ENCODE measurements at places on chromosomes 3 and 15.

DNA sequence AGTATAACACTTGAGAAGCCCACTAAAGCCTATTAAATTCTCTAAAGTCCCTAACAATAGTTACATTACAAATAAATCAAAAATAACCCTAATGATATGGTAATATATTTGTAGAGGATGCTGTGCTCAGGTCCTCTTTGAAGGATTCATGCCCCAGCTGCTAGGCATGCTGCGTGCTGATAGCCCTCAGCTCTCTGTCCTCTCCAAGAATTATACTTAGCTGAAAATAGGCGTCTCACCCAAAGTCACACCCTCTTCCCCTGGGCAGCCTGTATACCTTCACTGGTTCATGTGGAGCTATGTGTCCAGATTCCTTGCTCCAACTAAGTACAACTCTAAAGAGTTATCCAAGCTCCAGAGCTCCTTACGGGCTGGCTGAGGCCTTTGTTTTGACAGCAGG, 312.5 kb upstream of the ZNF385D start:
- DNase-seq, result no peak

DNA sequence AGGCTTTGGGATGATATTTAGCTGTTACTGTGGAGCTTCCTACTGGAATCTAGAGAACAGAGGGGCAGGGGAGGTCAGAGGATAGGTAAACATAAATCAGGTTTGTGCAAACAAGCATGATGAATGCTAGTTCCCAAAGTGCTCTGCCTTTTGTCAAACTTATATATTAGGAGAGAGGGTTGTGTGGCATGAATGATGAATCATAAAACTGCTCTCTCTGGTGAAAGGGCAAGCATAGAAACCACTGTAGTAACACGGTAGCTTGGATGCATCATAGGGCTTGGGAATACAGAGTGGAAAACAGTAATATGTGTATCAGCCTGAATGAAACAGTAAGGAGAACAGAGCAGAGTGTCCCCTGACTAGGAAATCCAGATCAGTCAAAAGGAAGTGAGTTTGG, 486.7 kb downstream of the IL5RA start:
- DNase-seq, result no peak

DNA sequence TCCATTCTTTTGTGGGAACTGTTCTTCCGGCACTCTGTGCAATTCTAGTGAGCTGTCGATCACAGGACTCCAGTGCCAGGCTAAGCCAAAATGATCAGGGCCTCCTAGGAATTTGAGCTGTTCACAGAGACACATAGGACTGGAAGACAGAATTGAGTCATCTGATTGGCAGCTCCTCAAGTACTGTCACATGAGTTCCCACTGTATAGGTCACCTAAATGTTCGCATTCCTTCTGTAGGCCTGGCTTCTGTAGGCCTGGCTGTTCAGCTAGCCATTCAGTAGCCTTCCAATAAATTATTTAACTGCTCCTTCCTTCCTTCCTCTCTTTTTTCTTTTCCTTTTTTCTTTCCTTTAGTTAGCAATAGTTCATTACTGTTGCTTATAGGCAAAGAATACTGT, 4.3 kb downstream of the PROS1 start:
- no peak for DNase-seq

DNA sequence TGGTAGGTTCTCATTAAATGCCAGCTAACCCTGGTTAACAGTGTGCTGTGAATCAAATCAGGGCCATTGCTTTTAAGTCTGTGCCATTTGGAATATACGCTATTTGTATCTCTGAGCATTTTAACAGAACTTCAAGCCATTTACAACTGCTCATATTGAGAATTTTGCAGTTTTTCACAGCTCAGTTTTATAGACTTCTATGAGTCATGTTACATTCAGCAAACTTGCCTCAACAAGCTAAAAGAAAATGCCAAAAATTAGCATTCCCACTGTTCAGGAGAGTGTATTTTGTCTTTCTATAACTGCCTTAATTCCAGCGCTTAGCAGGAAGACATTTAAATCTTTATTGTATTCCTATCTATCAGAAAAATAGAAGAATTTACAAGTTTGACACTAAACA, 196.4 kb downstream of the GBE1 start:
- no peak for DNase-seq

GRCh38 chr15:87681104-87681503, 575.4 kb downstream of the NTRK3 start:
- no peak for DNase-seq

- no peak for DNase-seq
These were observed 944 bp downstream of the SLITRK3 start for GRCh38 chr3:165195241-165195639.

- no peak for DNase-seq
These were observed 749.7 kb upstream of the ARPP21 start for GRCh38 chr3:34889641-34890040.

DNA sequence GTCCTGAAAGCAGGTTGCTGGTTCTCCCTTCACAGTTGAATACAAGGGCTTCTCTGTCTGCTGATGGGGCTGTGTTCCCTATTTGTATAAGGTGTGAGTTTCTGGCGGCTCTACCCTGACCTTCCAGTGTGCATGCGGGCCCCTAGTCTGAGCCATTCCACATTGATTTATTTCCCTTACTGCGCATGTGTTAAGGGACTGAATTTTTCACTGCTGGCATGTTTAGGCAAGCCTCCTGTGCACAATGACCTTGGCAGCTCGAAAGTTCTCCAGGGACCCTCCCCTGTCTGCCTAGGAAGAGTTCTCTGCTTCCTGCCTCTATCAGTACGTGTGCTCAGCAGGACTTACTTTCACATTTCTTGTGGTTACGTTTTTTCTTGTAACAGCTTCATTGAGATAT, 11.4 kb downstream of the TRAK1 start:
- DNase-seq, result no peak

GRCh38 chr15:29635513-29636098, 186.7 kb downstream of the TJP1 start:
- DNase-seq, result no peak

- no peak for DNase-seq
These were observed 21.8 kb upstream of the CLDN16 start for GRCh38 chr3:190366133-190366532.

GRCh38 chr15:57692709-57693108, 13.8 kb upstream of the POLR2M start:
- DNase-seq, result peak; percentile 22

GRCh38 chr3:15973940-15974339, 176.2 kb upstream of the ANKRD28 start:
- DNase-seq, result no peak

- peak; percentile 81 for DNase-seq
These were observed 186.9 kb downstream of the KLHL25 start for GRCh38 chr15:85607842-85608241.

- no peak for DNase-seq
These were observed 1.4 kb downstream of the NR1I2 start for GRCh38 chr3:119783255-119783654.

GRCh38 chr3:37053337-37053736, 60.0 kb downstream of the MLH1 start:
- no peak for DNase-seq

- DNase-seq, result no peak
These were observed 320.6 kb upstream of the RORA start for GRCh38 chr15:61549727-61550126.

- no peak for DNase-seq
These were observed 67.0 kb upstream of the CADPS start for GRCh38 chr3:62942227-62942626.

DNA sequence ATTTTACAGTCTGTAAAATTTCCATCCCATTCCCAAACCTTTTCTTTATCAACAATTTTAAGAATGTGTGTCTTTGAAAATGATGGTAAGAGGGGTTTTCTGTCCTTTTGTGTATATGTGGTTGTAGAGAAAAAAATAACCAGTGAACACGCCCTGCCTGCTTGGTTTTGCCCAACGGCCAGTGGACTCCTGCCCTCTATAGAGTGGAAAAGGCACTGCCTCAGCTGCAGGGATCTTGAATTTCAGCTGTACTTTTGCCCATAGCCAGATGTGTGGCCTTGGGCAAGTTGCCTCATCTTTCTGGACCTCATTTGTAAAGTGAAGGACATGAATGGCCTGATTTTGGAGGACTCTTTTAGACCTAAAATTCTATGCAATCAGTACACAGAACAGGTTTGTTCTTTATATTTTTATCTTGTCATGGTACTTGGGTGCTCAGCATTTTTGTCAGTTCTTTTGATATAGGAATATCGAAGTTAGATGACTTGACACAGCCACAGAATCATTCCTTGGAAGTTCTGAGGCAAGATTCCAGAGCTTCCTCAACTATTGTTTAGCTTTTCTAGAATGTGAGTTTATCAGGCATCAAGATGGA, 81.0 kb downstream of the CLDN11 start:
- no peak for DNase-seq

DNA sequence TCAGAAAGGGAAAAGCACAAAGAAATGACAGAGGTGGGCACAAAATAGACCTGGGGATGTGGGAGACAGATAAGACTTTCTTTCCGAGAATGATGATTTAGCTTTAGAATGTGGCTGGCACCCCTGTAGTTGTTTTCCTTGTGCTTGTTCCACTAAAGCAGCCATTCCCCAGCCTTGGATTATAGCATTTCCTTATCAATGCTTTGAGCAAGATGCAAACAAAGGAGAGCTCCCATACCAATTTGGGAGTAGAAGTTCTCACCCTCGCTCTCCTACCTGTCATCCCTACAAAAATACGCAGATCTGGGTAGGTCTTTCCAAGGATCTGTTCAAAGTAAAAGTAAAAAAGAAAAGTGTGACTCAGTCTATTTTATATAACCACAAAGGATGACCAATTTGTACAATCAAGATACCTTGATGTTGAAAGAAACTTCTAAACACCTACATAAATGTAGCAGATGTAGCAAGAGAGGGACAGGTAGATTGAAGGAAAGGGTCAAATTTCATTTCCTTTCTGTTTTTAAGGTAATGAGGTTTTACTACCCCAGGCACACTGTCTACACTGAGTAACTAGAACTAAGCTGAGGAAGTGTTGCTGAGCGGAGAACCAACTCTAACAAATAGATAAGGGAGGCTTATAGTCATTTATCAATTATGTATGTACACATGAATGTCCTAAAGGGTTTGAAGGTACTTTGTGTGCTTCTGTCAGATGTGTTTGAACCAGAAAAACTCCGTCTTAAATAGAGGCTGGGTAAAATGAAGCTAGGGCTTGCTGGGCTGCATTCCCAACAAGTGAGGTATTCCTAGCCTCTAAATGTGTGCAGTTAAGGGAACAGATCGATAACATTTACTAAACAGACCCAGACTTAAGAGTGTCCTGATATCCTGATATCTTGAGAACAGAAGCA, 91.1 kb upstream of the LRRN1 start:
- no peak for DNase-seq

GRCh38 chr3:129723558-129724324, 117.3 kb upstream of the PLXND1 start:
- no peak for DNase-seq

GRCh38 chr3:143885780-143886427, 37.6 kb upstream of the SLC9A9 start:
- DNase-seq, result no peak

- DNase-seq, result peak; percentile 53
These were observed 7.8 kb upstream of the KIF7 start for GRCh38 chr15:89662893-89663626.

DNA sequence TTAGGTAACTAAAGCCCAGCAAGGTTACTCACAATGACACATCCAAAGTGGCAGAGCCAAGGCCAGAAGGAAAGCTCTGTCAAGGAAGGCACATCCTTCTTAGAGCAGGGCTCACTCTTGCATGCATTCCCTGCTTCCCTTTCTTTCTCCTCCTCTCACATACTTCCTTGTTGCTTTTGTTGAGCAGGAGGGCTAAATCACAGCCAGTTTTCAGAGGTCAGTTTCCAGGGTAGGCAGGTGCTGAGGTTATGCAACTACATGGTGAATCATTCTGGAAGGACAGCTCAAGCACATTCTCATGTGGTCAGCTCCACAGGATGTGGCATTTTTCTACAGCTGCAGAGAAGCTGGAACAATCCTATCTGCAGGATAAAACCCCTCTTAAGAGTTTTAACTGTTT, 275.6 kb downstream of the ZNF621 start:
- peak; percentile 29 for DNase-seq

- DNase-seq, result no peak
These were observed 488.7 kb upstream of the AGTR1 start for GRCh38 chr3:148208975-148209374.

GRCh38 chr15:83410532-83410931, 36.6 kb upstream of the SH3GL3 start:
- no peak for DNase-seq

DNA sequence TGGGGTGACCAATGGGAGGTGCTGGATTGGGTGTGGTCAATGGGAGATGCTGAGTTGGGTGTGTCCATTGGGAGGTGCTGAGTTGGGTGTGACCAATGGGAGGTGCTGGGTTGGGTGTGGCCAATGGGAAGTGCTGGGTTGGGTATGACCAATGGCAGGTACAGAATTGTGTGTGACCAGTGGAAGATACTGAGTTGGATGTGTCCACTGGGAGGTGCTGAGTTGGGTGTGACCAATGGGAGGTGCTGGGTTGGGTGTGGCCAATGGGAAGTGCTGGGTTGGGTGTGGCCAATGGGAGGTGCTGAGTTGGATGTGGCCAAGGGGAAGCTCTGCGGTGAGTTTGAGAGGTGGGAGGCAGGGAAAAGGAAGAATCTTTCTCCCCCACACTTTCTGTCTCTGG, 250.0 kb upstream of the PROK2 start:
- no peak for DNase-seq

DNA sequence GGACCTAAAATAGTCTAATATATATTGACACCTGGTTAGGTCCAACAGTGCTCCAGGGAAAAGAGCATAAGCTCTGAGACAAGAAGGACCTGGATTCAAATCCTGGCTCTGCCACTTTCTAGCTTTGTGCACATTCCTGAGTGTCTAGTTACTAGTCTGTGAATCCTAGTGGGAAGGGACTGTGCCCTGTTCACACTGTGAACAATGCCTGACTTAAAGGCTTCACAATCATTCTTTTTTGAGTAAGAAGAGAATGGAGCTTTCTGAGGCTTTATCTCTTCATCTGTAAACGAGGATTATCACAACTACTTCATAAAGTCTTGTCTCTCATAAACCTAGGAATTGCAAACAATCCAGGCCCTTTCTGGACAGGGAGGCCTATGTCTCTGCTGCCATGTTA, 235.9 kb downstream of the SOX2 start:
- DNase-seq, result no peak

- DNase-seq, result no peak
These were observed 1.4 kb downstream of the NDUFB4 start for GRCh38 chr3:120597445-120598049.

- DNase-seq, result no peak
These were observed 87.2 kb downstream of the HMG20A start for GRCh38 chr15:77507911-77508310.

DNA sequence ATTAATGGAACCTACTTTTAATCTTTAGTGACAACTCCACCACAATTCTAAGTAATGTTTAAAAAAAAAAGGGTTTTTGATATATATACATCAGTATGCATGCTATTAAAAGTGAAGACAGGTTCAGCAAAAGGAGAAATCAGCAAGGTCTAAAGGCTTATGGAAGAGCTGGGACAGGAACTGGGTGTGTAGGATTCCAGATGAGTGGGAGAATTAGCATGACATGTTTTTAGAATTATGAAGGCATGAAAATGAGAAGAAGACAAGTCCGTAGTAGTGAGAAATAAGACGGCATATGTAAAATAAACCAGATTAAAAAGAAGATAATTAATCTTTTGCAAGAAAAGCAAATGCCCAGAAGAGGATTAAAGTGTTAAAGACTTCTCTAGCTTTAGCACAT, 52.0 kb downstream of the CBLB start:
- no peak for DNase-seq

All from pulmonary artery endothelial cell (primary cell).